Neural progenitor cell (in vitro differentiated cells): ENCODE measurements at places on chromosomes 4 and X.
A peak's percentile ranks its signal among the peaks of the same experiment; 100 is the strongest.

DNA sequence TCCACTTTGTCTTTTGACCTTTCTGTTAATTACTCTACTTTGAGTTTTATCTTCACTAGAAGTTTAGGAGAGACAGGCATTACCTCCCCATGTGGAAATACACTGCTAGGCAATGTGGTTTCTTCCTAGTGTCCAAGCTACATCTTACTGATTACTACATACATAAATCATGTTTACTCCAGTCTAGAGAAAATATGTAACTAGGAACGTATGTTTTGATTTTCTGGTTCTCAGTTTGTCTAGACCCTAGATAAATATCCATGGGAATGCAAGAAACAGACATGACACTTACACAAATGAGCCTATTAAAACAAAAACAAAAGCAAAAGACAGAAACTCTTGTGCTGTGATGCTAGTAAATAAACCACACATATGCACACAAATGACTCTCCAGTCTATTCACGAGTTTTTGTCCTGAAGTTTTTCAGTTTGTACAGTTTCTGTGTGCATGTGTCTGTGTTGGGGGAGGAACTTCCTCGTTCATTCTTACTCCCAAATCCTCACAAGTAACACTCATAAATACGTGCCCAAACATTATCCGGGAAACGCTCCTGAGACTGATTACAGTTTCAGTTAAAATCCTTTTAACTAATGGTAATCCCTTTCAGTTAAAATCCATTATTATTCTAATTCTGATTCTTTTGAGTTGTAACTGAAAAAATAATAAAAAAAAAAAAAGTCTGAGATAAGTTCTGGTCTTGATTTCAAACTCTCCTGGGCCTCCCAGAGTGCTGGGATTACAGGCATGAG, 283.5 kb upstream of the FTHL17 start:
- DNase-seq, result no peak

DNA sequence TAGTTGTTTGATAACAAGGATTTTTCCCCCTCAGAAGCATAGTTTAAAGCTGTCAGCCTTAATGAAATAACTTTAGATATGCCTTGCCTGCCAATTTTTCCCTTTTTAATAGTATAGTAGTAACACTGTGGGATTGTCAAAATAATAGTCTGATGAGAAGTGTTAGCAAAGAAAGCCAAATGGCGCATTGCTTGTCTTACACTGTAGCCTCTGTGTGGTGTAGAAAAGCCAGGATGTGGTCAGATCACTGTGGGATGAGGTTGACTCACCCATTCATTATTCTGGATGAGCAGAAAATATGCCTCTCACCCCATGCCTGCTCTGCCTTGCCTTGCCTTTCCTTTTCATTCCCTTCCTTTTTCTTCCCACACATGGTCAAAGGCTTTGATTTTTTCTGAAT, 257.8 kb upstream of the NRK start:
- no peak for DNase-seq

GRCh38 chr4:128355305-128355704, 67.7 kb upstream of the PGRMC2 start:
- DNase-seq, result no peak

- DNase-seq, result no peak
These were observed 146.9 kb upstream of the FGF13 start for GRCh38 chrX:138858438-138858837.

DNA sequence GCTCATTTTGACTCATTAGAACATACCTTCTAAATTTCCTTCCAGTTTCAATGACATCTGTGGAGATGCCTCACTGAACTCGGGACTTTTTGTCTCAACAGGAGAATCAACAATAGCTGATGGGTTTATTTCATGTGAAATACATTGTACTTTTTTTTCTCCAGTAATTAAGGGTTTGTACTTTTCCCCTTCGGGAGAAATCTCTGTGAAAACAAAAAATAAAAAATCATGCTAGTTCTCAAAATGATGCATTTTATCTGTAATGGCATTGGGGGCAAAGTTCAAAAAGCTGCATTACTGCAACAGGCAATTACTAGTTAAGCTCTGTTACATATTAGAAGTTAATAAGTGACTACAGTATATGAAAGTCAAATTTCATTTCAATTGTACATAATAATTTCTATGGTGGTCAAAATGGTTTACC, 167.3 kb upstream of the SH3RF1 start:
- DNase-seq, result no peak

- DNase-seq, result no peak
These were observed 56.2 kb downstream of the PPA2 start for GRCh38 chr4:105417624-105418023.

GRCh38 chrX:103518571-103518970, 718 bp downstream of the RAB40A start:
- DNase-seq, result no peak

DNA sequence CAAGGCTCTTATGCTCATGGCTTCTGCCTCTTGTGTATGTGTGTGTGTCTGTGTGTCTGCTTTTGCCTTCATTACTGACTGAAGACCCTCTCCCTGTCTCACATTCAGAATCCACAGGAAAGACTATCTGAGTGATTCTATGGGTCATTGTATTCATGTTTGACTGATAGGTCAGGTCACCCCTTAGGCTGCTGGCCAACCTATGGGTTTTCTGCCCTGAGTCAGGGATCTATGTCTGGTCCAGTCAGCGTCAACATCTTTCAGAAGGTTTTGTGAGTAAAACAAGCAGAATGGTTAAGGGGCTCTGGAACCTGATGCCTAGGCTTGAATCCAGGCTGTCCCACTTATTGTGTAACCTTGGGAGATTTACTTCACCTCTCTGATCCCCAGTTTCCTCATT, 30.5 kb downstream of the NHSL2 start:
- no peak for DNase-seq

DNA sequence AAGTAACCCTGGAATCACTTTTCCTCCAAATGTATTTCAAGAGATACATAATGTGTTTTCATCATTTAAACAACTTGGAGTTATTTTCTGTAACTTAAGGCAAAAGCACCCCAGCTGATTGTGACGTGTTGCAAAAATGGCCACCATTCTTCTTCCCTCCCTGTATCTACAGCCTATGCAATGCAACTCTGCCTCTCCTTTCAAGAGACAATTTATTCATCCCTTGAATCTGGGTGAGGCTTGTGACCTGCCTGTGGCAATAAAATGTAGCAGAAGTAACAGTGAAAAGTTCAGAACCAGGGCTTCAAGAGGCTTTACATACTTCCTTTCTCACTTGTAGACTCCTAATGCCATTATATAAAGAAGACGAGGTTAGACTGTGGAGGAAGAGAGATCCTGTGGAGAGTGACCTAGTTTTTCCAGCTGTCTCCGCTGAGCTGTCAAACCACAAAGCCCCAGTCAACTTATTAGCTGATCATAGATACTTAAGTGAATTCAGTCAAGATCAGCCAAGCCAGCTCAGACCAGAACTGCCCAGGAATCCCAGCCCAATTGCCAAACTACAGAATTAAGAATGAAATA, 81.0 kb upstream of the KLF3 start:
- DNase-seq, result no peak

- DNase-seq, result no peak
These were observed 48.5 kb downstream of the VCX2 start for GRCh38 chrX:8122538-8122937.

- DNase-seq, result peak; percentile 67
These were observed 711 bp downstream of the PNMA6E start for GRCh38 chrX:153400146-153401132.

DNA sequence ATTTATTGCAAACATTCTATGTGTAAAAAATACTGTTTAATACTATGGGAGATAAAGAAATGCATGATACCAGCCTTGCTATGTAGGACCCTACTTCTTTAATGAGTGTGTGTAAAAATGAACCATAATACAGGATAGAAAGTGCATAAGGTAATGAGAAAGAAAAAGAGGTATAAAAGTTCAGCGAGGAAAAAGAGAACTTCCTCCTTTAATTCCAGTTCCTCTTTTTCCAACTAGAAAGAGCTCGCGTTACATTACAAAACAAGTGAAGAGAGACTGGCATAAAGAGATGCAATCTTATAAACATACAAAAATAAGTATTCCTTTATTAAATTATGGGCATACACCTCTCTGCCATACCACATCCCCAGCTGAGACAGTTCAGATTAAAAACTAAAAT, 77.4 kb downstream of the ANKRD17 start:
- no peak for DNase-seq

GRCh38 chr4:186845137-186845842, 121.6 kb upstream of the FAT1 start:
- DNase-seq, result no peak

- DNase-seq, result no peak
These were observed 473.4 kb downstream of the TRIML1 start for GRCh38 chr4:188612659-188613058.

- DNase-seq, result no peak
These were observed 4.4 kb downstream of the GSPT2 start for GRCh38 chrX:51747671-51748070.

GRCh38 chr4:73197220-73197619, 61.4 kb downstream of the ANKRD17 start:
- DNase-seq, result no peak

GRCh38 chr4:8073206-8073863, 85.3 kb downstream of the ABLIM2 start:
- no peak for DNase-seq

DNA sequence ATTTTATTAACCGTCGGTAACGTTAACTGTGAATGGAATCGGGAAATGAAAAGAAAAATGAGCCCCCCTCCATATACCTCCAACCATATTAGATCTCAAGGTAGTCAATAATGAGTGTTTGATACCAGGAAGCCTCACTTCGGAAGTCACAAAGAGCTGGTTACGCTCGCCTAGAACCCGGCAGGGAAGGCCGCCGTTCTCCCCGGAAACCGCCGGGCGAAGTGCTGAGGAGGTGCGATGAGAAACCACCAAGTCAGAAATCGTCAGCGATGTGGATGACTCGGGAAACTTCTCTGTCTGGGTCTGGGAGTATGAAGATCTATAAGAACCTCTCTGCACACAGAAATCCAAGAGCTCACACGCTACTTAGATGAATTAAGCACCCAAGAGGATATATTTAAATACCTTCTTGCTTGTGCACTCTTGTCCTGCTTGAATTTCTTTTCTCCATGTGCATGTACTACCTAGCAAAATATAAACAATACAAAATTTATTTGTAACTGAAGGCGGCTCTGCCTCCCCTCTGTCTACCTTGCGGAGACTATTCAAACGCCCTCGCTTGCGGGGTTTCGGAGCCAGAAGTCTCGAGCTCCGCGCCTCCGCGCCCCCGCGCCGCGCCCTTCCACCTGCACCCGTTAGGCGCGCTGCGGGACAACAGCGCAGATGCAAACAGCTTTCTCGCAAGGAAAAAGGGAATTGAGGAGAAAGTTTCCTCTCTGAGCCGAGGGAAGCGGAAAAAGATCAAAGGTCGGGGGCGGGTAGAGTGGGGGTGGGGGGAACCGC, 17.8 kb downstream of the NKX6-1 start:
- DNase-seq, result peak; percentile 63

GRCh38 chrX:130025256-130025655, 42.8 kb downstream of the BCORL1 start:
- DNase-seq, result no peak

DNA sequence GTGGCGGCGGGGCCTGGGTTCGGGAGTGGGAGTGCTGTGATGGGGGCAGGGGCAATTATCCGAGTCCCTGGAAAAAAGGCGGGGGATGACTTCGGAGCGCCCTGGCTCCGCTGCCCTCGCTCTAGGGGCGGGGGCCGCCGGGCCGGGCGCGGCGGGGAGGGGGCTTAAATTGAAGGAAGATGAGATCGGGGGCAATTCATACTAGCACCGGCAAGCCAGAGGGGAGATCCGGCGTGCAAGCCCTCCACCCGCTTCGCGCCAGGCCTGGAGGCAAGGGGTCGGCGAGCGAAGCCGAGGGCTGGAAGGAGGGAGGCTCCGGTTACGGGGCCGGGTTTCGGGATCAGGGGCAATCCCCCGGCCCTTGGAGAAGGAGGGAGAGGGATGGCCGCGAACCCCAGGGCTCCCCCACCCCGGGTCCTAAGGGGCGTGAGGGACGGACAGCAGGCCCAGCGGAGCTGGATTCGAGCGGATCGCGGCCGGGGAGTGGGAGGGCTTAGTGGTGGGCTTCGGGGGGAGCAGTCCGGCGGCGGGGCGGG, 1.2 kb downstream of the BCORL1 start:
- DNase-seq, result peak; percentile 74

- DNase-seq, result no peak
These were observed 145.6 kb downstream of the INPP4B start for GRCh38 chr4:142700531-142700930.

GRCh38 chrX:10089378-10089795, 67.4 kb upstream of the CLCN4 start:
- DNase-seq, result no peak

DNA sequence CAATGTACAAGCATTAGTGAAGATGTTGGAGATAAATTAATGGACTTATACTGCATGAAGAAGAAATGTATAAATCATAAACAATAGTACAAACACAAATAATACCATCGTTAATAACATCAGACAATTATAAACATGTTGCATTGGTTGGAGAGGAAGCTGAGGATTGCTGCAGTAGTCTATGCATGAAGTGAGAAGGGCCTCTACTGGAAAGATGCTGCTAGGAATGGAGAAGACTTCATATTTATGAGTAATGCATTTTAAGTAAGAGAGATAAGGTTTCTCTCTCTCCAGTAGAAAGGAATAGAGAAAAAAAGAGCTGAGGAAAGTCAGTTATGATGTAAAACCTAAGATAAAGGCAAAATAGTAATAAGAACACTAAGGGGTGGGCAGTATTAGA, 247.8 kb downstream of the GRID2 start:
- no peak for DNase-seq

DNA sequence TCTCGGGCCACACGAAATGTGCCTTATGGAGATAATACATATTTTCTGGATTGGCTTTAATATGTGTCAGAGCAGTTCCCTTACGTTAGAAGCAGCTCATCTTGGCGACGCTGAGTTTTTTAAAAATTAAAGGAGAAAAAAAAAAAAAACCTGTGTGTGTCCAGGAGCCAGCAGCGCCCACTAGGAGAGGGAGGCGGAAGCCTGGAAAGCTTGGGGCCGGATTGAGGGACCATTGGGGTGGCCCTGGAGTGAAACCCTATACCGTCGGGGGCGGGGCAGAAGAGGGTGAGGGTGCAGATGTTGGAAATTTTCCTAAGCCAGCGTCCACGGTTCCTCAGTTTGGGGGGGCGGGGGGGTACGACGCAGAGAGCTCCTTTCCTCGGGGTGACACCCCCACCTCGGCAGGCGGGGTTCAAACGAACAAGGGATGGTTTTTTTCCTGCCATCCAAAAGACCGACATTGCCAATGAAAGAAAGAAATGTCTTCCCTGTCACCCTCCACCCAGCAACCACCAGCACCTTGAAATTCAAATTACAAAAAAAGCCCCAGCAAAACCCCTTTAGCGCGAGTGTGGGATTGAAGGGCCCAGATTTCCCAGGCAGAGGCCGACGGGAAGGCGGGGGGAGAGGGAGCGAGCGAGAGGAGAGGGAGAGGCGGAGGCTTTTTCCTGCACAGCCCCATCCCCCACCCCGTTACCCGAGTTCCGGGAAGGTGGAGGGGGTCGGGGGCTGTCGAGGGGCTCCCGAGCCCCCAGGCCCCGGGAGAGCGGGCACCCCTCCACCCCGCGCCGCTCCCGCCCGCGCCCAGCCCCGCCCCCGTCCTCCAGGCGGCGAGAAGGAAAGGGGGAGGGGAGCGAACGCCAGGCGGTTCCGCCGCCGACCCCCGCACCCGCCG, 859 bp downstream of the SMARCA1 start:
- DNase-seq, result peak; percentile 80
